ENCODE measurements at places on chromosomes 11 and 22. TPM values are rescaled to one million over a fixed set of nuclear protein-coding genes. Genes with fewer than 3 reads are reported as not detected.

GRCh38 chr11:13347901-13348300 is 70.3 kb downstream of the BMAL1 start:
- H3K4me3 ChIP-seq = no peak overlapping the region
- H3K4me1 ChIP-seq = no peaks in the 10 kb centered on the region
- H3K27me3 ChIP-seq = no peaks in the 10 kb centered on the region
- H3K36me3 ChIP-seq = peaks cover 25% of the 10 kb centered on the region

- no peak overlapping the region for H3K27ac ChIP-seq
- no peak overlapping the region for H3K4me3 ChIP-seq
- H3K27me3 ChIP-seq = no peaks in the 10 kb centered on the region
- DNase-seq = no peak
Measured at GRCh38 chr22:18104566-18104965, 6.0 kb upstream of the TUBA8 start.

GRCh38 chr11:116211147-116211546 is 561.6 kb downstream of the BUD13 start:
- no peaks in the 10 kb centered on the region for H3K4me1 ChIP-seq
- no peak for DNase-seq
- H3K27me3 ChIP-seq = peaks cover 2% of the 10 kb centered on the region
- H3K36me3 ChIP-seq = no peaks in the 10 kb centered on the region

MS4A6E gene
- not detected for polyA plus RNA-seq

MYO18B gene
- 224 TPM for polyA plus RNA-seq

VPS51 gene
- polyA plus RNA-seq = 60.3 TPM

C1QTNF5 gene
- 4.7 TPM for polyA plus RNA-seq

VPREB3 gene
- polyA plus RNA-seq = 0.61 TPM

MICAL2 gene
- polyA plus RNA-seq = 6.8 TPM

PIK3IP1 gene
- polyA plus RNA-seq = 10.8 TPM

All from psoas muscle (tissue), 8 donors.